ENCODE measurements at places on chromosomes 2 and 18.
A peak's percentile ranks its signal among the peaks of the same experiment; 100 is the strongest.

GRCh38 chr2:152558158-152558984, 158.9 kb downstream of the PRPF40A start:
- no peak for DNase-seq

- DNase-seq, result no peak
Observed at GRCh38 chr2:84649058-84649457, 132.8 kb downstream of the DNAH6 start.

GRCh38 chr2:62034715-62035114, 129.2 kb downstream of the COMMD1 start:
- DNase-seq, result no peak

- DNase-seq, result peak; percentile 73
Observed at GRCh38 chr2:170770606-170771420, 635 bp downstream of the ERICH2 start.

GRCh38 chr18:8957731-8958130, 144.8 kb upstream of the NDUFV2 start:
- no peak for DNase-seq

GRCh38 chr2:98020992-98021713, 25.4 kb upstream of the TMEM131 start:
- no peak for DNase-seq

DNA sequence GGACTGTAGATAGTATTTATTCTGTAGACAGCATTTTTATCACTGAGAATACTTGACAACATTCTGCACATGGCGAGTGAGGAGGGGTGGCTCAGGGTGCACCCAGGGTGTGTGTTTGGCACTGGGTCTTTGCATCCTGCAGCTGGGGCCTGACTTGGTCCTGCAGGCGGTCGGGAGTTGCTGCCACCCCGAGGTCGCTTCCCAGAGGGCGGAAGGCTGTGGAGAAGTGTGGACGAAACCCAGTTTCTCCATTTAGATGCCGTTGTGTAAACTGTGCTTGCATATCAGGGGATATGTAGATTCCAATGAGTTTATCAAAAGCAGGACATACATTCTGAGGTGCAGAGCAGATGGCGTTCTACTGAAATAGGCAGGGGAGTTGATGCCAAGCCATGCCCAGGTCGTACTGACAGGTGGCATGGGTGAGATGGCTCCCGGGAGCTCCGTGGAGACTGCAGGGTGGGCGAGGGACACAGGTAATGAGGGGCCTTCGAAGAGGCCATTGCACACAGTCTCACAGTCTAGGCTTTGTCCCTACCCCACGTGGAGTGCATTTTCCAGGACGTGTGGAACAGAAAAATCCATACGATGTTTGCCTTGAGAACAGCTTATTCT, 74.5 kb downstream of the RTP5 start:
- DNase-seq, result no peak

- no peak for DNase-seq
Observed at GRCh38 chr2:142165790-142166189, 35.0 kb upstream of the LRP1B start.

DNA sequence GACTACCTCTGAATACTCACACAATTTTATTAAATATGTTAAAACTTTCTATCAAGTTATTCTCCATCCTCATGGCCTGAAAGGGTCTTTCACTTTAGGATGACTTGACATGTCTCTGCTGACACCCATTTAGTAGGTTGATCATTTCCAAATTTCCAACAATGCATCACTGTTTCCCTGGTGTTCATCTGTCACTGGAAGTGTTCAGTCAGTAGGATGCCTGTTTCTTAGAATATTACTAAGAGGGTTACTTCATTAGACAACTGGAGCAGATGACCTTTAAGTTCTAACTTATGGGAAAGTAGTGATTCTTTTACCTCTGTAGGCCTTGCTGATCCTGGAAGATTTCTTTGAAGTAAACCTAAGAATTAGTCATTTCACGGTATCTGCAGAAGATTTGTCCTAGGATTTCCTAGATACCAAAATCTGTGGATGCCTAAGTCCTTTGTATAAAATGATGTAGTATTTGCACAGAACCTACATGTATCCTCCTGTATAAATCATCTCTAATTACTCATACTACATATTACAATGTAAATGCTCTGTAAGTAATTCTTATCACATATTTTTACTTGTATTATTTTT, 77.7 kb downstream of the MAP3K20 start:
- DNase-seq, result no peak
